Fibroblast of pulmonary artery (primary cell): ENCODE measurements at places on chromosomes 7 and 10.

GRCh38 chr7:1275451-1276381, 43.0 kb downstream of the UNCX start:
- DNase-seq, result no peak

- no peak for DNase-seq
Observed at GRCh38 chr7:131638641-131639430, 82.4 kb upstream of the PODXL start.

DNA sequence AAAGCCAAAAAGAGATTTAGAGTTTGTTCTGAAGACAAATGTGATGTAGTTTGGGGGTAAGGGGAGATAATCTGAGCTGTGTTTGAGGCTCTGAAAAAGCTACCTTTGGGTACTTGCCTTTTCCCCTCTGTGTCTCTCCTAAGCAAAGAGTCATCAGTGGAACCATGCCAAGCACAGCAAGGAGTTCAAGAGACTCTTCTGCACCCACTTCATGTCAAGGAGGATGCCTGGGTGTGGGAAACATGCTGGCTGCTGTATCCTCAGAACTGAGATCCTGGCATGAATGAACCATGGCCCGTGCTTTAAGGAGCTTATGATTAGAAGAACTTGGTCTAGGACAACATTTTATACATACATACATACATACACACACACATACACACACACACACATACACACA, 142.9 kb downstream of the NOC3L start:
- DNase-seq, result no peak

DNA sequence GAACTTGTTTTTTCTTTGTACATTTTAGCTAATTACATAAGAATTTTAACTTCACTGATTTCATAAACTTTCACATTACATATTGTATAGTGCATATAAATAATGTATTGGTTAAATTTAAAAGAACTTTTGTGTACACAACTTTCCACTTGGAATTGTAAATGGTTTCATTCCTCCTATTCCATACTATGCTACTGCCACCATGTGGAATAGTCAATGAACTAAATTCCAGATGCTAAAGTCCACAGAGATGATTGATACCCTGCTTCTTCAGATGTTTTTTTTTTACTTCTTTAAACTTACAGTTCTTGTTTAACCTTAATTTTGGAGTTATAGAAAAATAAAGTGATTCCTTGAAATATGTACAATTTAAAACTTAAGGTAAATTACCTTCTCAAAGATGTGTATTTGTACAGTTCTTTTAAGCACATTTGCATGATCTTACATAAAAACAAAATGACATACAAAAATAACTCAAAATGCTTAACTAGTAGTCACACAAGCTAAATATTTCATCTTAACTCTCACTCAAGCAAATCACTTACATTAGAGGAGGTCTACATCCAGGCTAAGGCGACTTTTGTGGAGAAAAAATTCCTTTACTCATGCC, 247.6 kb upstream of the HGF start:
- peak; percentile 75 for DNase-seq

DNA sequence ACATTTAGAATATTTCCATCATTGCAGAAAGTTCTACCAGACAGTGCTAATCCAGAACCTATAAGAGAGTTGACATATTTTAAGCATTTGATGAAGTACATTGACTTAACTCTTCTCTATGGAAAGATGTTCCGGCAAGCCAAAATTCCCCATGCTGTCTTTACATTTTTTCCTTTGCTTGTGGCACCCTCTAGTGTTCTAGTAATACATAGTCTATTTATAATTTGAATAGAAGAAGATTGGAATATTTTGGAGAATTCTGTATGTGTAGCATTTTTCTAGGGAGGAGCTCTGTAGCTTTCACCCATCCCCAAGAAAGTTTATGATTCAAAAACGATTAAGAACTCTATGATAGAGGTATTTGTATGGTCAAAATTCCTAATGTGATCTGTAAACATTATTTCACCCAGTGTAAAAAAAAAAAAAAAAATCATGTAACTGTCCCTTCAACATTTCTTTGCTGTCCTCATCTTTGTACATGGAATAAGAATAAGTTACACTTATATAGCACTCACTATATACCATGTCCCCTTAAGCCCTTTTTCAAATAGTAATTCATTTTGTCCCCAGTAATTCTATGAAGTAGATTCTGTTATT, 33.2 kb downstream of the NRF1 start:
- peak; percentile 79 for DNase-seq

- no peak for DNase-seq
Observed at GRCh38 chr7:5779141-5779540, 2.3 kb downstream of the RNF216 start.

DNA sequence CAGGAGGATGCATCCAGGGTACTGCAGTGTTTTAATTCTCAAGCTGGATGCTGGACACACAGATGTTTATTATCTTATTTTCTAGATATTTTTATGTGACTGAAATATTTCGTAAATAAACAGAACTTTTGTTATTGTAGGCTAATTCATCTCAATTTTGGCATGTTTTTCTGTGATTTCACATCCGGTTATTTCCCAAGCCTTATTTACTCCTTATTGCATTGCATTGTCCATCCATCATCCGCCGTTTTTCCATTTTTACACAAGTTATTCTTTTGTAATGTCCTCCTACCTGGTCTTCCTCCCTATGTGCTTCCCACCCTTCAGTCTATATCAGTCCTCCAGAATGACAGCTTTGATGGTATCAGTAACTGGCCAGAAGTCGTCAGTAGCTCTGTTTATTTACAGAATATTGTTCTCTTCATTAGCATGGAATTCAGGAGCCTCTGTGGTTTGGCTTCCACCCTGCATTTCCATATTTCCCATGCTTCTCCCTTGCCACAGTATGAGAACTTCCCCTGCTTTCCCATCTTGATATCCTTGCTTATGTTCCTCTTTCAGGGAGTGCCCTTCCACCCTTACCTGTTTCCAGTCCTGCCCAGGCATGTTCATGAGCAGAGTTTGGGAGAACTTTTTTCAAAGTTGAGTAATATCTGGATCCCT, 16.1 kb downstream of the GNAI1 start:
- DNase-seq, result peak; percentile 64

GRCh38 chr7:87427288-87427687, 48.2 kb downstream of the ABCB4 start:
- no peak for DNase-seq

- DNase-seq, result no peak
Observed at GRCh38 chr7:41045556-41046123, 657.2 kb downstream of the INHBA start.

DNA sequence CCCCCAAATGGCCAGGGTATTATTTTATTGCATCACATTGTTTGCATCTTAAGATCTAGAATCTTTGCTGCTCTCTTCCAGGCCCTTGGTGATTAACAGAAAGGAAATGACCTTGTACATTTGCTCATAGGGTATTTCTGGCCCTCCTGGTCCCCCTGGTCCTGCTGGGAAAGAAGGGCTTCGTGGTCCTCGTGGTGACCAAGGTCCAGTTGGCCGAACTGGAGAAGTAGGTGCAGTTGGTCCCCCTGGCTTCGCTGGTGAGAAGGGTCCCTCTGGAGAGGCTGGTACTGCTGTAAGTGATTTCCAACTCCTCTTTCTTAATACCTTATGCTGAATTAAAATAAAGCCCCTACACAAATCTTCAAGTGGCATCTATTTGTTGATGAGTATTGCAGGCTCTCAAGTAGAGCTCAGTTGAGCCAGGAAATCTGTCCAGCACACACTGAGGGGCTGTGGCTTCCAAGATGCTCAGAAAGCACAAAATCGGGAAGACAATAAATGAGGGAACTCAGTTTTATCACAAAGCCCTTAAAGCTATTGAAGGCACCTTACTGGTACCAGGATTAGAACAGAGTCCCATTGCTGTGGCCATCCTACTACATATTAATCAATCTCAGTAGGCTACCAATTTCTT, 28.2 kb downstream of the COL1A2 start:
- DNase-seq, result peak; percentile 18

DNA sequence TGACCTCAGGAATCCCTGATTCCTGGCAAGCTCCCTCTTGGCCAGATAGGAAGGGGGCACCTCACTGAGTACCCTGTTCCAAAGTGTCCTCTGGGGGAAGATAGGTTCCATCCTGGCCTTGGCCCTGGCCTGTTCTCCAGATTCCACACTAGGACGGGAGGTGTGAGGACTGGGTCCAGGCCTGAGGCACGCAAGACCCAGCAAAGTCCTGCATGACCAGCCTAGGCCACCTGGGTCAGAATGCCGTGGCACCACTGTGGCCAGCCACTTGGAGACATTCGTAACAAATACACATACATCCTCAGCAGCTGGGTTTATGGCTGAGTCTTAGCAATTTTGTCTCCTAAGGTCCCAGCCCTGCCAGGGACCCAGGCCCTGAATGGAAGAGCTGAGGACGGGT, 23.3 kb upstream of the TLX1 start:
- no peak for DNase-seq

- DNase-seq, result no peak
Observed at GRCh38 chr10:81680359-81680758, 194.6 kb upstream of the NRG3 start.

- peak; percentile 23 for DNase-seq
Observed at GRCh38 chr7:131640686-131641085, 84.3 kb upstream of the PODXL start.

DNA sequence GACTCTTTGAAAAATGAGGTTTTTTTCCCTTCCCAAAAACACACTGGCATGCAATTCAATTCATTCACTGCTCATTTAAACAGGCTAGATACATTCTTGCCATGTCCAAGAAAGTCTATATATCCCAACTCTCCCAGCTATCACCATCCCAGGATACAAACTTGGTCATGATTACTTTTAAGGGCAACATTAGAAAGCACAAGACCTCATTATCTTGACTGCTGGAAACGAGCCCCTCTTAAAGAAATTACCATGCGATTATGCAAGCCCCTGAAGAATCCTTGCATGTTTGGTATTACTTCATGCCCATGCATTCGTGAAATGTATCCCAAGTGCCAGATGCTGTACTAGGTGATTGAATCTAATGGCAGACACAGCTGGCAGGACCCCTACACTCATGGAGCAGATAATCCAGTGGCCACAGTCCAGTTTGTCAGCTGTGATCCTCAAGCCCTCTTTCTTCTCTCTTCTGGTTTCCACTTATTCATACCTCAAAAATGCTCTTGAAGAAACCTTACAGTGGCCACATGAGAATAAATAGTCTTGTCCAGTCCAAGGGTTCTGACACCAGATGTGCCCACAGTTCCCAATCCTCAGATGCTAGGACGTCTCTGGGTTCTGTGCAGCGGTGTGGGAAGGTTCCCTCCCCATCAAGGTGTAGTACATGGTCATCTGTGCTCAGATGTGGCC, 103.7 kb upstream of the HABP2 start:
- DNase-seq, result no peak

GRCh38 chr10:133532871-133533270, 5.7 kb downstream of the CYP2E1 start:
- no peak for DNase-seq

GRCh38 chr7:8120390-8121058, 141.4 kb downstream of the ICA1 start:
- no peak for DNase-seq

DNA sequence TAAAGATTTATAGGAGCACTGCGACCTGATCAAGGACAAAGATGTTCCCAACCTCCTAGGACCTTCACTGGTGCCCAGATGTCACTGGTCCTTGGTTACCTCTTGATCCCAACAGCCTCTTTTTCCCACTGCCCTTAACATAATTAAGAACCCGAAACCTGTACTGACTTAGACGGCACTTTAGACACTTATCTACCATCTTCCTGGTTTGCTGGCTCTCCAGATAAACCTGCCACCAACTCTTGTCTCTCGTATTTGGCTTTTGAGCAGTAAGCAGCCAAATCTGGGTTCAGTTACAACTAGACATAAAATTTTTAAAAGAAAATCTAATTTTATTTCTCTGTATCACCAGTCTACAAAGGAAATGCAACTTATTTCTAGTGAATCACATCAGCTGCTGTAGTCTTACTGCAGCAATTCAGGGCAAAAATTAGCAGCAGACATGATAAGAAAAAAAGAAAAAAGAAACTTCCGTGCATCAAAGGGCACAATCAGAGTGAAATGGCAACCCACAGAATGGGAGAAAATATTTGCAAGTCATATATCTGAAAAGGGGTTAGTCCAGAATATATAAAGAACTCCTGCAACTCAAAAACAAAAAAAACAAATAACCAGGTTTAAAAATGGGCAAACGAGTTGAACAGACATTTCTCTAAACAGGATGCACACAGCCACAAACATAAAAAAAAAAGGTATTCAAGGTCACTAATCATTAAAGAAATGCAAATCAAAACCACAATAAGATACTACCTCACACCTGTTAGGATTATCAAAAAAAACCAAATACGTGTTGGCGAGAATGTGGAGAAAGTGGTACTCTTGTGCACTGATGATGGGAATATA, 9.4 kb downstream of the ASB13 start:
- no peak for DNase-seq

DNA sequence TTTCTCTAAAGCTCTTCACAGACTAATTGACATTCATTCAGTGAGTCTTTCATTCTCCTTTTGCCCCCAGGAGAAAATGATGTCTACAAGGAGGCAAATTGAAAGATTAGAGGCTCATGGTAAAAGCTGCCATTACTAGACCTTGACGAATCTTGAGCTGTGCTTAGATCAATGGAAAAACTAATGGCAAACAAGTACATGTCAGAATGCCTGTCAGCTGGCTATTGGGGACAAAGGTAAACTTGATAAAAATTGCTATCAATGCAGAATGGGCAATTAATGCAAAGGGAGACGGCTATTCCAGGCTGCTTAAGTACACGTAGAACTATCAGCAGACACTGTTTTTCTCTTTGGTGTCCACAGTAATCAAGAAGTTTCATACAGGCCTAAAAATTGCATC, 3.3 kb downstream of the ASAH2 start:
- no peak for DNase-seq

- no peak for DNase-seq
Observed at GRCh38 chr7:139394540-139394939, 34.8 kb downstream of the LUC7L2 start.

DNA sequence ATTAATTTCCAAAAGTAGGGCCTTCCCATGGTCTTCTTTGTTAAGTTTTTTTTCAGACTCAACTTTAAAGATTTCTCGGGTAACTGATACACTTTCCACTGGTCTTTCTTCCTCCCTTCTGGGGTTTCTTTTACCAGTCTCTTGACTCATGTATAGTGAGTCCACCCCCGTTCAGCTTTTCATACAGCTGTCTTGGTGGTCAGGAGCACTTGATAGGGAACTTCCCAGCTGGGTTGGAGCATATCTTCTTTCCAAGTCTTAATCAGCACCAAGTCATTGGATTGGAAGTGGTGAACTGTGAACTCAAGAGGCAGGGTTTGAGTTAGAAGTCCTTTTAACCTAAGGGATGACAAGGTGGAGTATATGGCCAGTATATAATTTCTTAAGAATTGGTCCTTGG, 29.2 kb upstream of the ELOVL3 start:
- DNase-seq, result no peak

GRCh38 chr7:103632005-103632639, 186.1 kb upstream of the SLC26A5 start:
- DNase-seq, result no peak

- no peak for DNase-seq
Observed at GRCh38 chr10:102001435-102002068, 54.4 kb downstream of the ARMH3 start.
